ENCODE measurements at places on chromosomes 12 and 14.

- ATAC-seq, result no peak
Observed at GRCh38 chr12:131038961-131039950, 85.5 kb downstream of the ADGRD1 start.

DNA sequence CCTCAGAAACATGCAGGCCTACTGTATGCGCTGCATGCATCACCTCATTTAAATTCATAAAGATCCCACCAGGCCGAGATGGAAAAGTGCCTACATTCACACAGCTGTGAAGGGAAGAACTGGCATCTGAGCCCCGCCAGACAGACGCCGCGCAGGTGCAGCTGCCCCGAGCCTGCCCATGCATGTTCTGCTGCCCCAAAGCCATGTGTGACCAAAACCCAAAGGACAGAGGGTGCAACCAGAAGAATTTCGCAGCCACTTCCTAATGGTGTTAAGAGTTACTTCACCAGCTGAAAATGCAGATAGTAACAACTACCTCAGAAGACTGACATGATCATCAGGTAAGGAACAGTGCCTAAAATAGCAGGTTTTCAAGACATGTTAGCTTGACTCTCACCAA is 13.5 kb upstream of the KRT8 start:
- no peak for ATAC-seq

DNA sequence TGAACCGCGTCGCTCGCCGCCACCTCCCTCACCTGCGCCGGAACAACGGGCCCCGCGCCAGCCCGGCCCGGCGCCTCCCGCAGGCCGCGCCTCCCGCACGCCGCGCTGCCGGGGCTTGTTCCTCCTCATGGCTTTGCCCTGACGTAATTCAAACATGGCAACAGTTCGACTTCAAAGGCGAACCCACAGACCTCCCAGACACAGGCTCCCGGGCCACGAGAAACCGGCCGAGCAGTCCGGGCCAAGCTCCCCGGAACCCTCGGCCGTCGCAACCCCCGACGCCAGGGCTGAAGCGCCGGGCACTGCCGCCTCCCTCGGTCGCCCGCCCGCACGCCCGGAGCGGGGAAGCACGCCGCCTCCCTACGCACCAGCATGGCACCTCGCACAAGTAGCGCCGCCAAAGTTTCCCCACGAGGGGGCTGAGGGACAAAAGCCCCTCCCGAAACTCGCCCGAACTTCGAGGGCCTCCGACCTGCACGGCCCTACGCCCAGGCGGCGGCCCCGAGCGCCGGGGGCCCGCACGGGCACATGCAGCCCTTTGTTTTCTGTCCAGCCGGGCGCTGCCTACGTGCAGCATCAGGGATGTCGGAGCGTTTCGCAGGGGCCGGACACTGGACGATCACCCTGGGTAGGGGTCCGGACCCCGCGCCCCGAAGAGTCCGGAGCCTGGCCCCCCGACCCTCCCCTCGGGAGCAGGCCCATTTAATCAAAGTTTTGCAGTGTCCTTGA is 1.7 kb downstream of the SINHCAF start:
- peak; percentile 67 for ATAC-seq

DNA sequence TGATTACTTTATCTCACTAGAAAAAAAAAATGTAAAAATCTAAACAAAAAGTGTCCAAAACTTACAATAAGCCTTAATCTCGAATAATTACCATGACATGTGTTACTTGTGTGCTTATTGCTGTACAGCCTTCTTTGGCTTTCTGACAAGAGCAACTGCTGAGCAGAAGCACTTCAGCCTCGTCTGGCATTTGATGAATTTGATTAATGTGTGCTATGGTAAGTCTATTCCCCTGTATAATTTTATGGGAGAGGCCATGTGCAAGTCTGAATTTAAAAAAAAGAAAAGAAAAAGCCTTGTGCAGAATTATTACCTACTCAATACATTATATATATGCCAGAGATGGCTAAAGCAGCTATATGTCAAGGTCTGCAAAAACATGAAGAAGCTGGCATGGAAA is 113.9 kb downstream of the AEBP2 start:
- no peak for ATAC-seq

GRCh38 chr12:96487634-96488033 is 1.7 kb upstream of the CFAP54 start:
- no peak for ATAC-seq

GRCh38 chr12:1398673-1399072 is 195.7 kb downstream of the FBXL14 start:
- no peak for ATAC-seq

GRCh38 chr12:60752589-60752988 is 1156.8 kb downstream of the SLC16A7 start:
- no peak for ATAC-seq

DNA sequence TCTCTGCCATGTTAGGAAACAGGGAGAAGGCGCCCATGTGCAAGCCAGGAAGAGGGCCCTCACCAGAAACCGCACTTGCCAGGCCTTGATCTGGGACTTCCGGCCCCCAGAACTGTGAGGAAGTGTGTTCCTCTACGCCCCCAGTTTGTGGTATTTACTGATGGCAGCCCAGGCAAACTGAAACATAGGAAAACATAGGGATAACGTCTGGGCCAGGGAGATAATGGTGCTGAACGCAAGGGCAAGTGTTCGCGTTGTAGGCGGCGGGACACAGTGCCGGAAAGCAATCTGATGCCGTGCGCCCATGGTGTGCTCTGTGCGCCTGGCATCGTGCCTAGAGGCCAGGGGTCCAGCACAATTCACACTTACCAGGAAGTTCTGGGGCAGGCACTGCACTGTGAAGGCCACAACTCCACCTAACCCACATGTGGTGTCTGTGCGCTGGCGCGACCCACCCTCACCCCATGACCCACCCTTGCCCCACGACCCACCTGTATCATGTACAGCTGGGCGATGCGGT is 53.6 kb downstream of the ARL6IP4 start:
- ATAC-seq, result no peak

GRCh38 chr14:34733245-34733644 is 18.9 kb upstream of the CFL2 start:
- no peak for ATAC-seq
